ENCODE measurements at places on chromosomes 3 and 15. TPM values are rescaled to one million over a fixed set of nuclear protein-coding genes. Genes with fewer than 3 reads are reported as not detected.
A peak's percentile ranks its signal among the peaks of the same experiment; 100 is the strongest.

Gene NAALADL2
- 20.2 TPM for total RNA-seq

Gene TMEM212
- not detected for total RNA-seq

Gene TLE3
- total RNA-seq: 71.7 TPM

GRCh38 chr15:99408236-99409096 is 157.2 kb downstream of the LRRC28 start:
- no peaks in the 10 kb centered on the region for H3K27me3 ChIP-seq
- DNase-seq: no peak
- peaks cover 5% of the 10 kb centered on the region for H3K4me1 ChIP-seq
- H3K4me3 ChIP-seq: no peak overlapping the region

GRCh38 chr3:125072749-125073389 is 17.1 kb upstream of the HEG1 start:
- H3K4me1 ChIP-seq: no peaks in the 10 kb centered on the region
- no peak overlapping the region for H3K4me3 ChIP-seq

- H3K4me1 ChIP-seq: peaks cover 8% of the 10 kb centered on the region
- H3K36me3 ChIP-seq: no peaks in the 10 kb centered on the region
- H3K4me3 ChIP-seq: no peak overlapping the region
- H3K27me3 ChIP-seq: no peaks in the 10 kb centered on the region
These were observed 312.5 kb downstream of the OXSM start for GRCh38 chr3:26102376-26102775.

DNA sequence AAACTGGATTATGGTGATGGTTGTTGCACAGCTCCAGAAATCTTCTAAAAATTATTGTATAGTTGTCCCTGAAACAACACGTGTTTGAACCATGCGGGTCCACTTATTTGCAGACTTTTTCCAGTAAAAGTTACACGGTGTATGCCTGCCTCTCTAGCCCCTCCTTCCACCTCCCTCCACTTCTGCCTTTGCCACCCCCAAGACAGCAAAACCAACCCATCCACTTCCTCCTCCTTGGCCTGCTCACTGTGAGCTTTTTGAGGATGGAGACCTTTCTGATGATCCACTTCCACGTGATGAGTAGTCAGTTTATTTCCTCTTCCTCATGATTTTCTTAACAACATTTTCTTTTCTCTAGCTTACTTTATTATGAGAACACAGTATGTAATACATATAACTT is 5.4 kb downstream of the CYFIP1 start:
- no peak overlapping the region for H3K27ac ChIP-seq
- no peak overlapping the region for H3K4me3 ChIP-seq
- no peaks in the 10 kb centered on the region for H3K27me3 ChIP-seq

GRCh38 chr15:57229051-57229450 is 147.3 kb upstream of the CGNL1 start:
- no peak overlapping the region for H3K4me3 ChIP-seq
- no peaks in the 10 kb centered on the region for H3K36me3 ChIP-seq
- H3K4me1 ChIP-seq: no peaks in the 10 kb centered on the region
- DNase-seq: no peak
- no peak overlapping the region for H3K27ac ChIP-seq
- no peaks in the 10 kb centered on the region for H3K27me3 ChIP-seq

GRCh38 chr15:42670451-42670850 is 66.5 kb downstream of the CDAN1 start:
- no peak for DNase-seq
- peaks cover 3% of the 10 kb centered on the region for H3K36me3 ChIP-seq
- H3K4me1 ChIP-seq: no peaks in the 10 kb centered on the region
- no peaks in the 10 kb centered on the region for H3K27me3 ChIP-seq
- no peak overlapping the region for H3K27ac ChIP-seq

- no peaks in the 10 kb centered on the region for H3K36me3 ChIP-seq
- H3K4me3 ChIP-seq: no peak overlapping the region
- H3K27ac ChIP-seq: no peak overlapping the region
These were observed 2.1 kb downstream of the FAM240A start for GRCh38 chr3:46614431-46614830.

DNA sequence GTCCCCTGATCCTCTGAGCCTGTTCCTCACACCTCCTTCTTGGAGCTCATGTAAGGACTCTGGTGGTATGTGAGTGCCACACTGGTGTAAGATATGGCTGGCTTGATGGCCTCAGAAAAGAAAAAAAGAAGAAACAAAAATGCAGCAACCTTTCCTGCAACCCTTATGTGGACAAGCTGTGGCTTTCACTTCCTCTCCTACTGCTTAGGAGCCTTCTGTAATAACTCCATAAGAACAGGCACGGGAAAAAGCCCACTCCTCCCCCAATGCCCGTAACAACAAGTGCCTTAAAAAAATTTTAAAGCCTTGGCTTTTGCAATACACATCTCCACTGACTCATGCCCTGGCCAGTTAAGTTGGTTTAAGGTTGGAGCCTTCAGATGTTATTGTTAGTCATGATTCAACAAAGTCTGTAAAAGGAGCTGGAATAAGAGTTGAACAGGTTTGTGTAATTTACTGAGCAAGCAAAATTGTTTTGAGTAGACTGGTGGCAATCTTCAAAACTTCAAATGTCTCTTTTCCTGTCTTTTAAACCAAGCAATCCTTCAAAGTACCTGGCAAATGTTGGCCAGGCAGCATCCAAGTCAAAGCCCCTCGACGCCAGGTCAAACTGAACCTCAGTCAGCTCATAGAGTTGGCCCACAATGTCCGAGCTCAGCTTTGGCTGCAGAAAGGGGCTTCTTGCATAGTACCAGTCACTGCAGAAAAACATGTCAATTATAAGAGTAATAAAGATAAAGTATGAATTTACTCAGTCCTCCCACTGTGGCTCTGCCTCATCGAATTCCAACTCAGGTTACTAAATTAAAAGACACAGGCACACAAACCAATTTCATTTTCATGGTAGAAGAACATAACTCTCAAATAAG is 22.9 kb downstream of the FYCO1 start:
- no peaks in the 10 kb centered on the region for H3K4me1 ChIP-seq
- H3K27me3 ChIP-seq: no peaks in the 10 kb centered on the region
- no peak for DNase-seq
- no peaks in the 10 kb centered on the region for H3K36me3 ChIP-seq
- no peak overlapping the region for H3K27ac ChIP-seq

DNA sequence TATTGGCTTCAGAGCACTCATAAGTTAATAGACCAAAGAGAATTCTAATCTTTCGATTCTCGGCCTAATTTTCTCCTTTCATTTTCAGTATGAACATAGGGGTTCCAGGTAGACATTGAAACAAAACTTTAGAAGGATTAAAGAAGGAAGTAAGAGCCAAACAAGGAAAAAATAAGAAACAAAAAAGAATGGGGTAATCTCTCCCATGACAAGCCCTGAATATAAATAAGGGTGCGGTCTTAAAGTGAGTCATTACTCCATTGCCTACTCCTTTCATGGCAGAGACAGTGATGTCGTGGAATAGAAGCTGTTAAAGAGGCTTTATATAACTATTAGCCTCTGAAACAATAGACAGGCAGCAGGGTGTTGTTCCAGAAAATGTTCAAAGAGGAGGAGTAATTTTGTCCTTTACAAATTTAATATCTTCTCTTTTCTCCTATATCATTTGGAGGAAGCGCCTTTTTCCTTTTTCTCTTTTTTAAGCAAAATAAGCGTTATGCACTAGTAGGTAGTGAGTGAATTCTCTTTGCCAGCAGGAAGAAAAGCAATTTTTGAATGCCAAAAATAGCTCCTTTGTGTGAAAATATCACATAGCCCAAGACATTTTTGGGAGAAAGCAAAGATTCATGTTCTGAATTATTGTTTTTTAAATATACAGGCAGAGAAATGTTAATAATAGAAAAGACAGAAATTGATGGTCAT is 607.9 kb upstream of the KCNMB2 start:
- no peaks in the 10 kb centered on the region for H3K36me3 ChIP-seq
- no peak overlapping the region for H3K27ac ChIP-seq
- H3K4me1 ChIP-seq: no peaks in the 10 kb centered on the region

- peaks cover 2% of the 10 kb centered on the region for H3K36me3 ChIP-seq
- no peaks in the 10 kb centered on the region for H3K27me3 ChIP-seq
- H3K27ac ChIP-seq: no peak overlapping the region
- peaks cover 3% of the 10 kb centered on the region for H3K4me1 ChIP-seq
- no peak overlapping the region for H3K4me3 ChIP-seq
- no peak for DNase-seq
These were observed 17.2 kb downstream of the UBAP1L start for GRCh38 chr15:65097651-65098263.

DNA sequence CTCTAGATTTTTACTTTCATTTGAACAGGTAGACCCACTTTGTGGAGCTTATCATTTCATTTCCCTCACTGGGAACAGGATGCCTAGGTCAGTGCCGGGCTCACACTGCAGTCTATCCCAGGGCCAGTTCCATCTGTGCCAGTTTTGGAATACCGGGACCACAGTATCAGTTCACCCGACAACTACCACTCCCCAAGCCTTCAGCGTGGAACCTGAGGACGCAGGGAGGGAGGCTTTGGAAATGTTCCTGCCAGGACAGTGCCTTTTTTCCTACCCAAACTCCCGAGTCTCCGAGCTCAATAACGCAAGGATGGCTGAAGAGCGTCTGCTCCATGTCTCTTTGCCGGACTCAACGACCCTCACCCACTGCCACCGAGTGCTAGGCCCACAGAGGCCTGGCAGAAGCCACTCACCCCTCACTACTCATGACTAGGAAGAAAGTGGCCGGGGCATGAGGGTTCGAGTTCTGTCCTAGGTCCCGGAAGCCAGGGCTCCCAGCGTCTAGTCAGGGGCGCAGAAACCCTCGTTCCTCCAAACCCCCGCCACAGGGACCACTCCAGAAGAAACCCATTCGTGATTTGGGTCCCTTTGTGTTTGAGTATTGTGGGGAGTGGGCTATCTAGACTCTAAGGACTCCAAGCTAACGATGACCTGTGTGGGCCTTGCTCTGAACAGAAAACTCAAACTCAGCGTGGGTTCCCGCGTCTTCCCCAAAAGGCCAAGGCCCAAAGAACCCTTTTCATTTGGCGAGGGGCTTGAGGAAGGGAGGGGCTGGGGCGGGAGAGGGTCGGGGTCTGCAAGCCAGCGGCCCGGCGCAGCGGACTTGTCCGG is 11.4 kb downstream of the ZIC1 start:
- no peak for DNase-seq
- H3K4me3 ChIP-seq: no peak overlapping the region
- peaks cover 2% of the 10 kb centered on the region for H3K4me1 ChIP-seq
- H3K27me3 ChIP-seq: peaks cover 95% of the 10 kb centered on the region

- no peak for DNase-seq
- no peaks in the 10 kb centered on the region for H3K36me3 ChIP-seq
- H3K4me1 ChIP-seq: no peaks in the 10 kb centered on the region
- H3K4me3 ChIP-seq: no peak overlapping the region
- no peaks in the 10 kb centered on the region for H3K27me3 ChIP-seq
These were observed 8.9 kb upstream of the ARHGEF26 start for GRCh38 chr3:154112146-154112852.

- H3K27ac ChIP-seq: no peak overlapping the region
- no peaks in the 10 kb centered on the region for H3K27me3 ChIP-seq
- DNase-seq: peak; percentile 38
- H3K4me1 ChIP-seq: no peaks in the 10 kb centered on the region
These were observed 279.2 kb downstream of the PDCD6IP start for GRCh38 chr3:34077417-34078195.

- peaks cover 15% of the 10 kb centered on the region for H3K4me1 ChIP-seq
- no peak overlapping the region for H3K27ac ChIP-seq
- no peaks in the 10 kb centered on the region for H3K27me3 ChIP-seq
- no peak overlapping the region for H3K4me3 ChIP-seq
These were observed 185.2 kb downstream of the FOXP1 start for GRCh38 chr3:71398157-71398836.

GRCh38 chr3:194255252-194256039 is 95.7 kb downstream of the CPN2 start:
- no peak overlapping the region for H3K4me3 ChIP-seq
- H3K27me3 ChIP-seq: no peaks in the 10 kb centered on the region
- peak overlapping the region; percentile 75 for H3K27ac ChIP-seq
- peak; percentile 74 for DNase-seq

GRCh38 chr15:70935631-70936030 is 43.0 kb downstream of the LRRC49 start:
- H3K36me3 ChIP-seq: no peaks in the 10 kb centered on the region
- H3K27ac ChIP-seq: no peak overlapping the region

DNA sequence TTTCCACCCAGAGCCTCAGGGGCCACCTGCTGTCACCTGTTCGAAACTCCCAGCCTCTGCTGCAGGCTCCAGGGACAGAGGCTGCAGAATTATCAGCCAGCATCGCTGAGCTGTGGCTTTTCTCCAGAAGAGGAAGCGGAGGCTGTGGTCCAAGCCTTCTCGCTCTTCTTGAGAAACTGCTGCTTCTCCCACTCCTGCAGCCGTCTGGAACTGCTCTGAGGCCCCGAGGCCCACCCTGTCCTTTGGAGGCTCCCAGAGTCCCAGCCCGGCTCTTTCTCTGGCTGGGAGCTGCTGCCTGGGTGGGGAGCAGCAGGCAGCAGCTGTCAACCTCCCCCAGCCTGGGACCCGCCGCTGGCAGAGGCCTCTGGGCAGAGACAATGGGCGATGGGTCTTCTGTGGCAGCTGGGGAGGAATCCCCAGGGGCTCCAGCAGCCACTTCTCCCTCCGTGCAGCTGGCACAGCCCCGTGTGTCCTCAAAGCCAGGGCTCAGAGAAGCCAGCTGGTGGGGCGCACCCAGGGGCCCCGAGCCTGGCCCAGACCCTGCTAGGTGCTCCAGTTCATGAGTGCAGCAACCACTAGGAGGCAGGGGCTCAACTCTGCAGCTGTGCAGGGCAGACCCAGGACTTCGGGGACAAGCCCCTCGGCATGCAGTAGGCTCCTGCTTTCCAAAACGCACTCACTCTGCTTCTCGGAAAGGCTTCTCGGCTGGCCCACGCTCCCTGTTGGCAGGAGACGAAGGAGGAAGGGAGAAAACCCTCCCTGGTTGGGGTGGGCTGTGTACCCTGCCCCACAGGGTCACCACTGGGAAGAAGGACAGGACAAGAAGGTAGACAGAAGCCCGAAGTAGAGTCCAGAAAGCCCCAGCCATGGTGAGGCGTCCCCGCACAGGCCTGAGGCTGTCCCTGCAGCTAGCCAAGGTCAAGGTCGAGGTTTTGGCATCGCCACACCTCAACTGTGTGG is 49.9 kb upstream of the FURIN start:
- no peaks in the 10 kb centered on the region for H3K36me3 ChIP-seq
- H3K4me3 ChIP-seq: no peak overlapping the region
- no peaks in the 10 kb centered on the region for H3K27me3 ChIP-seq
- DNase-seq: no peak
- H3K4me1 ChIP-seq: no peaks in the 10 kb centered on the region
- H3K27ac ChIP-seq: no peak overlapping the region

DNA sequence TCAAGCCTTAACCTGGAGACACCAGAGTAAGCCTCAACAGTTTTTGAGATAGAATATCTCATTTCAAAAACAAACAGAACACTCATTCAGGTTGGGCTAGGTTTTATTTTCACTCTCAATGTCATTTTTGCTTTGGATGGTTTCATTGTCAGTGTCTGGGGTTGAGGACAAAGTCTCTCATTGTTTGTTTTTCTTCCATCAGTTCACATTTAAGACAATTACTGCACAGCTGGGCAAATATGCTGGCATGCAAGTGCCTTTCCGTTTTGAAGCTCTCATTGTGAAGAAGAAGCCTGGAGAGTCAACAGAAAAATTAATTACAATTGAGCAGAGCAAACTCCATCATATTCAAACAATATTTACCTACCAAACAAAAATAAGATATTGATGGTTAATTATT is 1050.0 kb downstream of the TBL1XR1 start:
- no peak for DNase-seq
- no peaks in the 10 kb centered on the region for H3K4me1 ChIP-seq
- no peaks in the 10 kb centered on the region for H3K36me3 ChIP-seq
- no peaks in the 10 kb centered on the region for H3K27me3 ChIP-seq
- H3K27ac ChIP-seq: no peak overlapping the region

- no peak overlapping the region for H3K27ac ChIP-seq
- no peaks in the 10 kb centered on the region for H3K36me3 ChIP-seq
- no peaks in the 10 kb centered on the region for H3K27me3 ChIP-seq
- no peaks in the 10 kb centered on the region for H3K4me1 ChIP-seq
These were observed 100.2 kb downstream of the CNTN4 start for GRCh38 chr3:2198776-2199279.
